ENCODE measurements at places on chromosomes 3 and 15.

DNA sequence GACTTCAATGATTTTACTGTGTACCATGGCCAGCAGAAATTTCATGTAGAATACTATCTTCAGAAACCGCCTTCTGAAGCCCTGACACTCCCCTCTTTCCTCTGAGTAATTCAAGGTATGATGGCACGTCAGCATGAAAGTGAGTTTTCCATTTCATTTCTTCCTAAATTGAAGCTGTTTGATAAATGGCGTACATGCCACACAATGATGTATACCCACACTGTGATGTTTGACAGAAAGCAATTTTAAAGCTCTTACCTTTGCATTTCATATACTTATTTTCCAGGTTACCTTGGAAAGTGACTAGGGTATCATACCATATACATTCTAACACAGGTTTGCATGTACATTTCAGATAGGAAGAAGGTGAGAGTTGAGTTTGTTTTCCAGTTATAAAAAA is 147.9 kb upstream of the LRRC3B start:
- no peak for DNase-seq

GRCh38 chr3:79367066-79367465 is 400.7 kb downstream of the ROBO1 start:
- DNase-seq = no peak

- no peak for DNase-seq
Measured at GRCh38 chr3:152860736-152861135, 25.8 kb downstream of the P2RY1 start.

DNA sequence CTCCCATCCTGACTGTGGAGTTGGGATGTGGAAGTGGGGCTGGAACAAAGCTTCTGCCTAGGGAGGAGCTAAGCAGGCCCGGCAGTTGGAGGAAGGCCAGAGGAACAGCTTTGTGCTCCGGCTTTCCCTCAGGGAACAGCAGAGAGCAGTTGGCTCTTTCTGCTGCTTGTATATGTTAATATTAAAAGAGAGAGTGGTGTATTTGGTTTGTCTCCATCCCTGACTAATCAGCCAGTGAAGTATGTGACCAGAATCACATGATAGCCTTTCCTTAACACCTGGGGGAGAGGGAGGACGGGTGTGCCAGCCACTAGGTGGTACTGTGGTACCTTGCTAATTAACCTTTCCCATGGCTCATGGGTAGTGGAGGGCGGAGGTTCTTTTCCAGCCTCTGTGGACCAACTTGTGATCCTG is 10.0 kb downstream of the EIF2B5 start:
- peak; percentile 65 for DNase-seq

- DNase-seq = no peak
Measured at GRCh38 chr15:31241888-31242522, 84.6 kb upstream of the KLF13 start.

DNA sequence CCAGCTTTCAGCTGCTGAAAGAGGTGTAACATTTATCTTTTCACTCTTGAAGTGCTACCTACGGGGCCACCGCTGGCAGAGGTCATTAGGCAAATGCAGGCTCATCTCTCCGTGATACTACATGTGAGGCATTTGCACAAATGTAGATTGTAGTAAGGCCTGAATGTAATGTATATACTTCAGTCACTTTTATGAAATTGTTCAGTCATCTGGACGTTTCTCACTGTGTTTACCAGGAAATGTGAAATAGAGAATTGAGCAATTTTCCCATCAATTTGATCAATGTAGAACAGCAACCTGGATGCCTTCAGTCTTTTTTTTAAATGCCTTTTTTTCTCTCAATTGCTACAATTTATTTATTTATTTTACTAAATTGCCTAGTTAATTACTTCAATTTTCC is 368.3 kb upstream of the AZI2 start:
- DNase-seq = no peak

- no peak for DNase-seq
Measured at GRCh38 chr3:176428552-176428951, 768.7 kb downstream of the TBL1XR1 start.

GRCh38 chr3:152760024-152760563 is 74.8 kb upstream of the P2RY1 start:
- no peak for DNase-seq

DNA sequence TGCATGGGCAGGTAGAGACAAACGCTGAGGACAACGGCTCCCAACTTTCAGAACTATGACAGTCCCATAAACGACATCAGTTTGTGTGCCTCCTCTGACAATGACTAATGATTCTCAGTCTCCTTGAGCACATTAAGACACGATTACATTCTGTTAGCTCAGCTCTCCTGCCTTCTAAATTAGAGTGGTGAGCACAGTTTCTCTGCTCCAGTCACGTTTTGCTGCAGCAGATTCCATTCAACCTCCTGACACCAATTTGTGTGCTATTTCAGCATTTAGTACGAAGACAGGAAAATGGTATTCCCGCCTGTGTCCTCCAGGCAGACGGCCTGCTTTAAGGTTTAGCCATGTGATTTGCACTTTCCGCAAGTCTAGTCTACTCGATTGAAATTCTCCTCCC is 458.4 kb upstream of the CFAP20DC start:
- no peak for DNase-seq

- no peak for DNase-seq
Measured at GRCh38 chr3:183815951-183816475, 9.4 kb downstream of the MAP6D1 start.

DNA sequence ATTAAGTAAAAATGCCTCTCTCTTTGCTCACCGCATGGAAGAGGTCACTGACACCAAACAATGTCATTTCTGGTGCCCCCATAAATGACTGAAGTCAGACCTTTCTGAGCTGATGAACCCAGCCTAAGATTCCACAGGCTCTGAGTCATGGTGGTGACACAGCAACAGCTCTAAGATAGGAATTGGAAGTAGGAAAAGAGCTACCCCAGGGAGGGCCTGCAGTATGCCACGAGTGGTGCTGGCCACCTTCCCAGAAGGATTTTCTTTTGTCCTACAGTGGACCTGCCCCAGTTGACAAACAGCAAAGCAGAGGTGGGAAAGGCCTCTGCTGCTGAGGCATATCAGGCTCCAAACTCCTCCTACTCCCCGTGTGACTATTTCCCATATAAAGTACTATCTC is 208.1 kb downstream of the MINAR1 start:
- DNase-seq = no peak

DNA sequence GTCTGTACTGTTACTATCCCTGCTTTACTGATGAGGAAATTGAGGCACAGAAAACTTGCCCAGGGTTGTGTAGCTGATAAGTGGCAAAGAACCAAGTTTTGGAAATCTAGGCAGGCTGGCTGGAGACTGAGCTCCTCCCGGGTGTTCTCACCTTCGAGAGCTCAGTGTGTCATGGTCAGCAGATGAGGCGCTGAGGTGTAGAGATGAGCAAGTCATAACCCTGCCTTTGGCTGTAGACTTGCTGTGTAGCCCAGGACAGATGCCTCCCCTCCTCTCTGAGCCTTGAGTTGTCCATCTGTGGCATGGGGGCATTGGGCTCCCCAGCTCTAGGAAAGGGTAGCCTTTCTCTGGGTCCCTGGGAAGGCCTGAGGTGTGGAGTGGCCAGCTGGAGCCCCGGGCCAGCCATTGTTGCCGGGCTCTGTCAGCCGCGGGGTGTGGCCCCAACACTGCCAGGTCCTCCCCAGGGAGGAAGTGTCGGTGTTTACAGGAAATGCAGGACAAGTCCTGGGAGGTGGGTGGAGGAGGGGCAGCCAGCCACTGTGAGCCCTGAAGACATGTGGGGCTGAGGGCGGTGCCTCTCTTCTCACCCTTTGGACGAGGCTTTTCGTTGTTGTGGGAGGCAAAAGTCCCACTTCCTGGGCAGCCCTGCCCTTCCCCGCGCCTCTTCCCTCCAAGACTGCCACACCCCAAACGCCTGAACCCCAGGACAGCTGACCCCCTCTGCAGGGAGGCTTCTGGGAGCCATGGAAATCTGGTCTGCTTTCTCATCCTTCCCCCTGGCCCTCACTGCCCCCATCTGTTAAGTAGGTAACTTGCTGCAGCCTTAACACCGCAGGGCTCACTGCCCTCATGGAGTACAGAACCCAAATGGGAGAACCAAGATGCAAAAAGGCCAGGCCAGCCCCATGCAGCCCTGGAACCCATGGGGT is 29.1 kb downstream of the FGD5 start:
- DNase-seq = peak; percentile 5

DNA sequence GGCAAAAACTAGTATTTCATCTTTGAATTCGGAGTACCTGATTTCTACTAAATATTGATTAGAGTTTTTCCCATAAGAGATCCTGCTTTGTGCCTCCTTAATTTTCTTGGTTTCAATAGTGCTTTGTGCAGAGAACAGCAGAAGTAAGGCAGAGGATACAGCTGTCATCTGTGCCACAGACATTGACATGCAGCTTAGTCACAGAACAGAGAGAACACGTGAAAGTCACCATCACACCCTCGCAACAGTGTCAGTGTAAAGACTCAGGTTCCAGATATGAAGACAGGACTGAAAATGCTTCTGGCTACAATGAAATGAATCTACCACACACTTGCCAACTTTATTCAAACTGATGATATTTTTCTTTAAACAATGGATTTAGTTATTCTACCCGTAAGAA is 942.8 kb upstream of the CFAP20DC start:
- no peak for DNase-seq

- DNase-seq = no peak
Measured at GRCh38 chr3:4716706-4717362, 223.7 kb downstream of the ITPR1 start.

DNA sequence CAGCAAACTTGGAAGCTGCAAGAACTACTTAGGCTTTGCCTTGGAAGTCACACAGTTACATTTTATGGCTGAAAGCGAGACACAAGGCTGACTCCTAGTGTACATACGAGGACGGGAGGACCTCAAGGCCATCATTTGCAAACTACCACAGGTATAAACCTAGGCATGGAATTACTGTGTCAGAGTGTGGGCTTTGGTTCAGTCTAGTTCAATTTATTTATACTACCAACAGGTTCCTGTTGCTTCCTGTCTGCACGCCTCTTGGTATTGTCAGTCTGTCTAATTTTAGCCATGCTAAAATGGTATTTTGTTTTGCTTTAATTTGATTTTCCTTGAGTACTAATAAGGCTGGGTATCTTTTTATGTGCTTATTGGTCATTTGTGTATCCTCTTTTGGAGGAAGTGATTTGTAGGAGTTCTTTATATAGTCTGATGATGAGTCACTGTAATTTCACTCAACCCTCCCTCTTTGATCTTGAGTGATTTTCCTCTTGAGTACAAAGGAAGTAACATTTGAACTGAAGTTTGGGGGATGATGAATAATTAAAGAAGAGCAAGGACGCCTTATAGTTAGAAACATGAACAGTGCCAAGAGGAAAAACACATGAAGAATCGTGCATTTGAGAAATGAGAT is 8.2 kb downstream of the ANKRD34C start:
- no peak for DNase-seq

DNA sequence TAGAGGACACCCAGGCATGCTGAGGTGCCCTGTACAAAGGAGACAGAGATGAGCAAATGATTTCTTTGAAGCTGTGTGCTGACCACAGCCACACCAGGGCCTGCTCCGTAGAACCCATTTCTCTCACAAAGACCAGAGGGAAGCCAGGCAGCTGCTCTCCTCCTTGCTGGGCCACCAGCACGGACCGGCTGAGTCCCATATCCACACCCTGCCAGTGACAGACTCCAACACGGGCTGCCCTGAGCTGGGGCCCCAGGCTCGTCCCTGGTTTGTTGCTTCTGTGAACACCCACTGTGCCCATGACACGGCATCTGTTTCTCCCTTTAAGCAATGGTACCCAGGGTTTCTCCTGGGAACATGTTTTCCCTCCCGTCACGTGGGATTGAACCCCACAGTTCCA is 284.5 kb downstream of the ADAMTS17 start:
- DNase-seq = no peak

DNA sequence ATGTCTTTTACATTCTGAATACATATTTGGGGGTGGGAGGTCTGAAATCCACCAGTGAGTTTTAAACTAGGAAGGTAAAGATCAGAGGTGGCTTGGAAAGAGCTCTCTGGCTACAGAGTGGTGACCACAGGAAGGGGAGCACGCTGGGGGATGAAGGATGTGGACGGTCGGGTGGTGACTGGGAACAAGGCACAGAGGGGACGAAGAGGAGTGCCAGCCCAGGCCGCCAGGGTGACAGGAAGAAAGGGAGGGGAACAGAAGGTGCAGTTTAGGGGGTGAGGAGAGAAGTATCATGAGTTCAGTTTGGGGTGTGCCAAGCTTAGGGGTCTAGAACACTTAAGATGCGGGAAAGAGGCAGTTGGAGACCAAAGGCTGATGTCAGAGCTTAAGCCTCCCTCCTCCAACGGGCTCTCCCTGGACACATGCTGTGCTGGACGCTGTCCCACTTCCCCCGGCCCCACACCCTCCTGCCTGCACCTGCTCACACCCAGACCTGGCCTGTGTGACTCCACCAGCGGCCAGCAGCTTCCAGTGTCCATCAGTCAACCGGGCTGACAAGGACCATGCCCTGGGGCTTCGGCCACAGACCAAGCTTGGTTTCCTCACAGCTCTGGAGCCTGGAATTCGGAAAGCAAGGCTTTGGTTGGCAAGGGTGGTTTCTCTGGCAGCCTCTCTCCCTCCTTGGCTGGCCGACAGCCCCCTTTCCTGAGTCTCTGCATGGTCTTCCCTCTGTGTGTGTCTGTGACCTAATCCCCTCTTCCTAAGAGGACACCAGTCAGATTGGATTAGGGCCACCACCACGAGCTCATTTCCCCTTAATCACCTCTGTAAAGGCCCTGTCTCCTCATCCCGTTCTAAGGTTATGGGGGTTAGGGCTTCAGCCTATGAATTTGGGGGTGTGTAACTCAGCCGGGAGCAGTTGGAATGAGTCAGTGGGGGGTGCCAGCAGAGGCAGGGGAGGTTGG is 120.4 kb upstream of the IQSEC1 start:
- DNase-seq = no peak

DNA sequence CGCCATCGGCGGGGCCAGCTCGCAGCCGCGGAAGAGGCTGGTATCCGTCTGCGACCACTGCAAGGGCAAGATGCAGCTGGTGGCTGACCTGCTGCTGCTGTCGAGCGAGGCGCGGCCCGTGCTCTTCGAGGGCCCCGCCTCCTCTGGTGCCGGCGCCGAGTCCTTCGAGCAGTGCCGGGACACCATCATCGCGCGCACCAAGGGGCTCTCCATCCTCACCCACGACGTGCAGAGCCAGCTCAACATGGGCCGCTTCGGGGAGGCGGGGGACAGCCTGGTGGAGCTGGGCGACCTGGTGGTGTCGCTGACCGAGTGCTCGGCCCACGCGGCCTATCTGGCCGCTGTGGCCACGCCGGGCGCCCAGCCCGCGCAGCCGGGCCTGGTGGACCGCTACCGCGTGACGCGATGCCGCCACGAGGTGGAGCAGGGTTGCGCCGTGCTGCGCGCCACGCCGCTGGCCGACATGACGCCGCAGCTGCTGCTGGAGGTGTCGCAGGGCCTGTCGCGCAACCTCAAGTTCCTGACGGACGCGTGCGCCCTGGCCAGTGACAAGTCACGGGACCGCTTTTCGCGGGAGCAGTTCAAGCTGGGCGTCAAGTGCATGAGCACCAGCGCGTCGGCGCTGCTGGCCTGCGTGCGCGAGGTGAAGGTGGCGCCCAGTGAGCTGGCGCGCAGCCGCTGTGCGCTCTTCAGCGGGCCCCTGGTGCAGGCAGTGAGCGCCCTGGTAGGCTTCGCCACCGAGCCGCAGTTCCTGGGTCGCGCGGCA is 1.8 kb downstream of the TLNRD1 start:
- no peak for DNase-seq

GRCh38 chr15:36691579-36692357 is 112.3 kb downstream of the CDIN1 start:
- DNase-seq = no peak

- no peak for DNase-seq
Measured at GRCh38 chr3:33424606-33425452, 15.4 kb downstream of the UBP1 start.

All from COR-L47 (cell line).